Muscle of back (tissue), 13 donors: ENCODE measurements at places on chromosomes 11 and 22.

GRCh38 chr11:74577624-74578396 lies 14.6 kb upstream of the POLD3 start:
- DNase-seq: no peak

- peak; percentile 67 for DNase-seq
Observed at GRCh38 chr22:17914474-17914873, 109.9 kb downstream of the MICAL3 start.

DNA sequence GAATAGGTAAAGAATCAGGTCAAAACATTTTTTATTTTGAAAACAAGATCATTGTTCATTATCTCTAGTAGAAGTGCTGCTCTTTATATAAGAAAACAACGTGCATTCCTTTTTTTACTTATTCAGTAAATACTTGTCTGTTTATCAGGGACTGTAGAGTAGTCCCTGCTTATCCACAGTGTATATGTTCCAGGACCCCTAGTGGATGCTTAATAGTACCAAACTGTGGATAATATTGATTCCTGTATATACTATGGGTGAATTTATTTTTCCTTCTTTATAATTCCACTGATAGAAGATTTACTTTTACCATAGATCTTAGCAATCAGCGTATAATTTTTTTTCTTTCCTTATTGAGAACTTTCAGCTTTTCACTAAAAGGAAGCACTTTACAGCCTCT lies 32.6 kb downstream of the CEP295 start:
- DNase-seq: no peak

- DNase-seq: no peak
Observed at GRCh38 chr11:37843603-37844002, 1245.6 kb upstream of the RAG2 start.

DNA sequence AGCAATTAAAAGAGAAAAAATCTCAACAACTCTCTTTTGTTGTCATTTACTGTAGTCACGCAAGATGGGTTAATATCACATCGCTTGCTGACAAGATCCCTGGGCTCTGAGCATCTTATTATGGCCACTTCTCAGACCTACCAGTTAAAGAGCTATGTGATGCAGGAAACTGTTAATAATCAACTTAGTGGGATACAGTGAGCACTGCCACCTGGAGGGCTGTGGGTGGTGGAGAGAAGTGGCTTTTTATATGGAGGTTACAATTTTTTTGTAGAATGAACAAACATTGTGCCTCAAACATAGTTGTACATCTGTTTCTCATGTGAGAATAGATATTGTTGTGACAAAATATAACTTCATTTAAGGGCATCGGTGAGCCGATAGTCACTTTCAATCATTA lies 181.0 kb downstream of the TENM4 start:
- no peak for DNase-seq

DNA sequence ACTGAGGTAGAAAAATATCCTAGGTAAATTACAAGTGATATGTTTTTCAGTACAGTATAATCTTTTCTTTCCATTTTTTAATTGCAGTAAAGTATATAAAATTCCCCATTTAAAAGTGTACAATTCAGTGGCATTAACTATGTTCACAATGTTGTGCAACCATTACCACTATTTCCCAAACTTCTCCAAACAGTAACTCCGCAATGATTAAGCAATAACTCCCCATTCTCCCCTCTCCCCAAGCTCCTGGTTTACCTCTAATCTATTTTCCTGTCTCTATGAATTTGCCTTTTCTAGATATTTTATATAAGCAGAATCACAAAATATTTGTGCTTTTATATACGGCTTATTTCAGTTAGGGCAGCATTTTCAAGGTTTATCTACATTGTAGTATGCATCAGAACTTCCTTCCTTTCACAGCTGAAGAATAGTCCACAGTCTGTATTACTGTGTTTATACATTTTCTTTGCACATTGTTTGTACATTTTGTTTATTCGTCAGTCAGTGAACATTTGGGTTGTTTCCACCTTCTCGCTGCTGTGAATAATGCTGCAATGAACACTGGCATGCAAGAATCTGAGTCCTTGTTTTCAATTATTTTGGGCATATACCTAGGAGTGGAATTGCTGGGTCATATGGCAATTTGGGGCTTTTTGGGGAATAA lies 110.7 kb downstream of the RPL27A start:
- no peak for DNase-seq

DNA sequence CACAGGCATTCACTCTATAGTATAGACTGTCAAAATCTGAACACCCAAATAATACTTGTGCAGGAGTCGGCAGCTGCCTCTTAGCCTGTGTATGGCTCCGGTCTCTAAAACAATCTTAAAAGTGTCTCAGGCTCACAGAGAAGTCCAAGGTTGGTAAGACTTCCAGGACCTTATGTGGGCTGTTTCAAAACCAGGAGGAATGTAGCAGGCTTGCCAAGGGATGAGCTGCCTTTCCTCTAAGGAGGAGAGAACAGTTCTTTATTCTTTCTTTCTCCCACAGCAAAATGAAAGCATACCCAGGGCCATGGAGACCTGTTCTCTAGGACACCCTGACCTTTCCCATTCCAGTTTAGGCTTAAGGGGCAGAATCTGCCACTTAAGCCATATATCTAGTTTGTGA lies 176.5 kb downstream of the TRPC6 start:
- DNase-seq: no peak

DNA sequence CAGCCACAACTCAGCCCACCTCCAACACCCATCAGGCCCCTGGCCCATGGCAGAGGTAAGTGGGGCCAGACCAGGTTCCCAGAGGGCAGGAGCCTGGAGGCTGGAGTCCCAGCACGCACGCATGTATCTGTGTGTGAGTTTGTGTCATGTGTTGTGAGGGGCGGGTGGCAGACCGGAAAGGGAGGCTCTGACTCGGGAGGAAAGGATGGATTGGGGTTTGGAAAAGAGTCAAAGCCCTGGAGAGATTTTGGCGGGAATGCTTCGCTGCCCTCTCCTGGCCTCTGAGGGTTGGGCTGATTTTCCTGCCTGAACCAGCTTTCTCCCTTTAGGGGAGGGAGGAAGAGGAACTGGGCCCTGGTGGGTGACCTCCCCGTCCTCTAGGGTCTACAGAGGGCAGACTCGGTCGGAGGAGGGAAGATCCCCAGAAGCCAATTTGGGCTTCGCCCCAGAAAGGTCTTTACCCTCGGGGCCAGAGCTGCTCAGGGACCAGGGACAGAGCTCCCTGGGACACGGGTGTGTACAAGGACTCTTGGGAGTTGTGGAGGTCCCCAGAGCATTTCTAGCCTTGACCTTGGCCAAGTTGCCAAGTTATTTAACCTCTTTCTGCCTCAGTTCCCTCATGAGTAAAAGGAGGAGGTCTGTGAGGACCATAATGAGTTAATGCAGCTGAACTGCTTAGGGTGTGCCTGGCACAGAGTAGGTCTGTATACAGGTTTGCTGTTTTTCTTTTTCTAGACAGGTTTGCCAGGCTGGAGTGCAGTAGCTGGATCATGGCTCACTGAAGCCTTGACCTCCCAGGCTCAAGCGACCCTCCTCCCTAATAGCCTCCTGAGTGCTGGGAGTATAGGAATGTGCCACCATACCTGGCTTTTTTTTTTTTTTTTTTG lies 6.9 kb downstream of the C11orf68 start:
- DNase-seq: peak; percentile 84

DNA sequence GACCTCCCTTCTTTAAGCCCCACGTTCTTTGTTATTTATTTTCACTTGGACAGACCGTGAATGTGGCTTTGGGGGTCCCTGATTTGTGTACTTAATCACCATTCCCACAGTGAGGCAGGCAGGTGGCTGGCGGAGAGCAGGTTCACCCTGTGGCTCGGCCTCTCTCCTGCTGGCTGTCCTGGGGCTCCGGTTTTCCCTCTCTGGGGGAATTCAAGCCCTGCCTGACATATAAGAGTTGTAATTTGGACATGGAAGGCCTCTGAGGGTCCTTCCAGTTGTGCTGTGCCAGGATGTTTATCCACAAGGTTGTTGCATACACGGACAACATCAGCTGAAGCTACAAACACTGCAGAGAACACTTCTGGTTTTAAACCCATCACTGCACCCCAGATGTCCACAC lies 824.5 kb downstream of the TBC1D22A start:
- no peak for DNase-seq

DNA sequence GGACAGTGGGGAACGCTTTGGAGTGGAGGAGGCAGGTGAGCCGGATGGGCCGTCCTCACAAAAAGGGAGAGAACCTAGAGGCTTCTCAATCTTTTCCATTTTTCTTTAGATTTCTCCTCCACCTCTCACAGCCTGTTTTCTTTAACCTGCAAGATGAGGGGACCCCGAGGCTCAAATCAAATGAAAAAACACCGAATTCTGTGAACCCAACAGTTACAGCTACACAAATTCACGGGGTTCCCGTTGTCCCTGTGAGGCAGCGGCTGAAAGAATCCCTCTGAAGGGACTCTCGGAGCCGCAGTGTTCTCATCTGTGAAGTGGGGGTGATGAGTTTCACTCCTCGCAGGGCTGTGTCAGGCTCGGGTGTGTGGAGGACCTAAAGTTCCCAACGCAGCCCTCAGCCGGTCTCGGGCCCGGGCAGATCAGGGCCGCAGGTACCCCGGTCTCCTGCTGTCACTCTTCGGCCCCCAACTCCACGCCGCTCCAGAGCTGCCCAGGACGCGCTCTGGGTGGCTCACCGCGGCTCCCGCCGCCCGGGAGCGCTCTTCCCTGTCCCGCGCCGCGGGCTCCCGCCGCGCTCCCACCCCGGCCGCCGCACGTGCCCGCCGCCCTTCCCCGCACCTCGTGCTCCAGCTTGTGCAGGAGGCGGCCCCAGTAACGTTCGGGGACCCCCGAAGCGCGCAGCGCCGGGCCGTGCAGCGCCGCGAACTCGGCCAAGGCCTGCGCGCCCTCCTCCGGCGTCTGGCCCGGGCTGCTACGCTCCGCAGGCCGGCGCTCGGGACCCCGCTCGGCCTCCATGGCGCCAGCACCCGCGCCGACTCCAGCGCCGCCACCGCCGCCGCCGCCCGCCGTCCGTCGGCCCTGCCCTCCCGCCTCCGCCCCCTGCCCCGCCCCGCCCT lies at the start of gene TTLL12:
Gene TTLL12 (minus strand): TSS at position 863 of the 899 bp plus-strand sequence. CDS start 65 bp downstream, at position 798.
- DNase-seq: peak; percentile 48

- no peak for DNase-seq
Observed at GRCh38 chr11:98600786-98601773, 419.7 kb upstream of the CNTN5 start.

DNA sequence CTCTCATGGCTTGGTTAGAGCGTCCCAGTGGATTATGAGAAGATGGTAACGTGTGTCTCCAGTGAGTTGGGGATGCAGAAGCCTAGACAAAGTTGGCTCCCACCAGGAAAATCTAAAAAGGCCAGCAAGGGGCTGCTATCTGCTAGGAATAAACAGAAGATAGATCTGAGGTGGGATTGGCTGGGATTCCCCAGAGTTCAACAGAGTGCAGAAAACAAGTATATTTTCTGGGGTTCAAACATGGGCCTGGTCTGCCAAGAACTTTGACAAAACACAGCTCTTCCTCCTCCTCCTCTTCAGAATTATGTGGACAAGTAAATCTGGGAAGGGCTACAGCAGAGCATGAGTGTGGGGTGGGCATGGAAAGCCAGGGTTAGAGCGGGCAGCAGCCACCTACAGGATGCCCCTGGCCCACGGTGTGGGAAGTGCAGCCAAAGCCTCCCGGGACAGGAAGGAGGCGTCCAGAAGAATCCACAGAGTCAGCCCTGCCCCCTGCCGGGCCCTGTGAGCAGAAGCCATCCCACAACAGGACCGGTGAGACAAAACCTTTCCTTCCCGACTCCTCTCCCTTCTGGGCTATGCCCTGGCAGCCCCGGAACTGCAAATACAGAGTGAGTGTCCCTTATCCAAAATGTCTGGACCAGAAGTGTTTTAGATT lies 67.1 kb downstream of the CD82 start:
- DNase-seq: no peak

GRCh38 chr11:71458146-71459070 lies 5.4 kb downstream of the NADSYN1 start:
- DNase-seq: no peak

- DNase-seq: no peak
Observed at GRCh38 chr11:124865902-124866851, 945 bp downstream of the ROBO3 start.

DNA sequence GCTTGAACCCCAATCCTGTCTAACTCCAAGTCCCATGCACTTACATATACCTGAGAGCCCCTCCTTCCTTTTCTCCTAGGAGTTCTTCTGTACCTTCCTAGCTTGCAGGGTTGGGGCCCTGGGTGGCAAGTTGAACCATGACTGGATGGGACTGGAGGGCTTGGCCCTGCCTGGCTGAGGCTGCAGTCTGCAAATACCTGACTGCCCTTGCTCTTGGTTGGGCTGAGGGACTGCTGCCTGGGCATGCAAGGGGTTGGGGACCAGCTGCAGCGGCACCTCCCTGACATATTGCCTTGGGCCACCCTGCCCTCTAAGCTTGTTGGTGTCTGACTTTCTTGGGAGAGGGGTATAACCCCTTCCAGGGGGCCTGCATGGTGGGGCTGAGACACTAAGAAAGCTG lies 9.8 kb upstream of the SLC39A13 start:
- DNase-seq: no peak

GRCh38 chr11:68854273-68854958 lies 12.7 kb upstream of the CPT1A start:
- DNase-seq: no peak

DNA sequence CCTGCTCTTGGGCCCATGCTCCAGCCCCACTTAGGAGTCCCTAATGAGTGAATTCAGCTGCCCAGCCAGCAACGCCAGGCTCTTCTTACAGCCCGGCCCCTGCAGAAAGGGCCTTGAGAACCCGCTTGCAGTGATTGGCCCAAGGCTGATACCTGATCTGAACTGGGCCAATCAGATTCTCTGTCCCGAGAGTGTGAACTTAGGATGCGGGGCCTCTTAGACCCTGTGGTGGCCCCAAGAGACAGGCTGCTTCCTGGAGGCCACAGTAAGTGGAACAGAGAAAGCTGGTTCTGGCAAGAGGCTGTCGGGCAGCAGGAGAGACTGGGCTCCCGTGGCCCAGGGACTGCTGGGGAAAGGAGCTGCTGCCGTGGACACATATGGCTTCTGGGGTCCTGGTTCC lies 11.5 kb downstream of the VSTM5 start:
- DNase-seq: no peak
